ENCODE measurements at places on chromosomes 7 and 10.

DNA sequence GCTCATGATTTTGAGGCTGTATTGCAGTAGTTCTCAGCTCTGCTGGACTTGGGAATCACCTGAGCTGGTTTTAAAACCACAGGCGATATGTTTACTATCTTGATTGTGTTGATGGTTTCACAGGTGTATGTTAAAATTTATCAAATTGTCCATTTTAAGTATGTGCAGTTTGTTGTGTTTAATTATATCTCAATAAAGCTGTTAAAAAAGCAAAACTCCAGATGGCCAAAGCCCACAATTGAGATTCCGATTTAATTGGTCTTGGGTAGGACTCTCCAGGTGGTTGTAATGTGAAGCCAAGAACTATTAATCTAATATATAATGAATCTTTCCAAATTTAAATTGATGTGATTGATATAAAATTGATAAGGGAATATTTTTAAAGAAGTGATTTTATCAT, 48.6 kb downstream of the NRCAM start:
- DNase-seq = no peak

DNA sequence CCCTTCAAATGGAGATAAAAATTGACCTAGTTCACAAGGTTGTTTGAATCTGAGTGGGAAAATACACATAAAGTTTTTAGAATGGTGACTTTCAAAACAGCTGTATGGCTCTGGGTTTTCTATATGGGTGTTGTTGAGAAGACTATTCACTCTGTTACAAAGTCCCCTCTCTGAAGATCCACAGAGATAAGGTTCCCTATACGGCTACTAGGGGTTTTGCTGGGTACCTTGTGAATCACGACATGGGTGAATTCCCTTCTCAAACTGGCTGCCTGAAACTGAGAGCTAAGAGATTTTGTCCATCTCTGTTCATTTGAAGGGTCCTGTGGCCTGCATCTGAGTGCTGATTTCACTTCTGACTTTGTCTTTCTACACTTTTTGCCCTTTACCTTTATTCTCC, 11.8 kb upstream of the SLC13A1 start:
- DNase-seq = no peak

DNA sequence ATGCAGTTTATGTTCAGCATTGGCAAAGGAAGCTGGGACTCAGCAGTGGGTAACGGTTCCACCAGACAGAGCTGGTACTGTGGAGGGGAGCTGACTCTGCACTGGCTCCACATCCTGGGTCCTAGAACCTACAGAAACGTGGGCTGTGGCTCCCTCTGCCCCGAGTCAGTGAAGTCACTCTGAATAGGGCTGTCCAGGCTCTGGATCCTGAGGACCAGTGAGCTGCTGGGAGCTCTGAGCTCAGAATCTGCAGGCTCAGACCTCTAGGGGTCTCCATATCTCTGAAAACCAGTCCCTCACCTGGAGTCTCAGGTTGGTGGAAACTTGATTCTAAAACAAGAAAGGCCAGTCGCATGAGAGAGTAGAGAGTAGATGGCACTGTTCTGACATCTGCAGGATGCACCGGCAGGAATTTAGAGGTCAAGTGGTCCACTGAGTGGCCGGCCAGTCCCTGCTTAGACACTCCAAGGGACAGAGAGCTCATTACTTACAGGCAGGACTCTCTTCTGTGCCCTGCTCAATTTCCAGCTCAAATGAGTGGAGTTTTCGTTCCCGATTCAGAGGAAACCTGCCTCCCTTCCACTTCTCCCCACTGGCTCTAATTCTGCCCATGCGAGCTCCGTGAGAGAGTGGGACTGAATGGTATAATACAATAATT, 18.6 kb downstream of the NPFFR1 start:
- DNase-seq = peak; percentile 69

GRCh38 chr7:92336662-92337340, 91.0 kb downstream of the ANKIB1 start:
- DNase-seq = no peak

DNA sequence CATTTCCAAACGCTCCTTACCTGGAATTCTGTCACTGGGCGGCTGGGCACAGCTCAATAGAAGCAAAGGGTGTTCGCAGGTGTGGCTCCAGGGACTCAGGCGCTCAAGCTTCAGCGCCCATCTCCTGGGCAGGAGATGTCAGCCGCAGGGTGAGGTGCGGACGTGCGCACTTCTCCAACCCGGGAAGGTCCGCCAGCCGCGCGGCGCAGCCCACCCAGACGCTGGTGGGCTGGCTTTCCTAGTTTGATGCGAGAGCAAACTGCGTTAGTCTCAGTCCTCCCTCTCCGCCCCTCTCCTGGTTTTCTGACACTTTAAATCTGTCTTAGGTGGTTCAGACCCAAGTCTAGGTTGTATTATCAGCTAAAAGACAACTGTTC, 267 bp downstream of the CALCR start:
- DNase-seq = no peak

DNA sequence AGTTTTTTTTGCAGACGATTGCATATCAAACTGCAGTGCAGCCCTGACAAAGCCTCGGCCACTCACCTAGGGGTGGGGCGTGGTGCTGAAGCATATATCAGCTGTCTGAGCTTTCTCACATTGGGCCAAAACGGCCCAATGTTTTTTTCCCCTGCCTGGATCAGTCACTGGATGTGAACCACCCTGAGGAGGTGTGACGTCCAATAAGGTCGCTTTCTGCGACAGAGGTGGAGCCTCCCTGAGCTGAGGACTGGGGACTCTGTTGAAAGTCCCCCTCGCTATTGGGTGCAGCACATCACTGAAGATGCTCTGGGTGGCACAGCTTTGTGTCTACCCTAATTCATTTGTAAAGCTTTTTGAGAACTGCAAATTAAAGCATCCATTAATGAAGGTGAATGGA, 60.9 kb downstream of the SEM1 start:
- DNase-seq = peak; percentile 13

DNA sequence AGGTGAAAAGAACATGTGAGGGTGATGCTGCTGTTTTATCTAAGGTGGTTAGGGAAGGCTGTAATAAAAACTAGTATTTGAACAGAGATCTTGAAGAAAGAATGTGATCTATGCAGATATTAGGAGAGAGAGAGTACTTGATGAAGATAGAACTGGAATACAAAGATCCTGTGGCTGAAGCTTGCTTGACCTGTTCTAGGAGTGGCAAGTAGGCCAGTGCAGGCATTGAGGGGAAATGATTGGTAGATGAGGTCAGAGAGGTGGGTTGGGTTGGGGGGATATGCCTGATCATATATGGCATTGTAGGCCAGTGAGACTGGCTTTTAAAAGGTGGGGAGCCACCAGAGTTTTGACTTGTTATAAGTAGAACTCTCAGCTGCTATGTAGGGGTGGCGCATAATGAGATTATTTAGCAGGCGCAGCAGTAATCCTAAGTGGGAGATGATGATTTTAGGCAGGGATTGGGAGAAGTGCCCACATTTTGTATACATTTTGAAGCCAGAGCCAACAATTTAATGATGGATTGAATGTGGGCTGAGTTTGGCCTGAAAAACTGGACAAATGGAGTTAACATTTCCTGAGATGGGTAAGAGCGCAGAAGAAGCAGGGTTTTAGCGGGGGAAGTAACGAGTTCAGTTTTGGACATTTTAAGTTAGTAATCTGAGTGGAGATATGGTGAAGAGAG, 8.2 kb downstream of the CCSER2 start:
- DNase-seq = no peak

- DNase-seq = no peak
These were observed 231.3 kb upstream of the CELF2 start for GRCh38 chr10:10786109-10787090.

- DNase-seq = peak; percentile 57
These were observed at the start of gene SLK for GRCh38 chr10:103966671-103967447. TSS of gene SLK (plus strand) at chr10:103967140. CDS start at chr10:103967746, 606 bp downstream.

GRCh38 chr10:76554033-76554408, 1083.6 kb downstream of the KCNMA1 start:
- no peak for DNase-seq

GRCh38 chr10:33376976-33377657, 42.6 kb upstream of the NRP1 start:
- DNase-seq = no peak

All from WTC11 (cell line).